ENCODE measurements at places on chromosomes 2 and 18.
A peak's percentile ranks its signal among the peaks of the same experiment; 100 is the strongest.

DNA sequence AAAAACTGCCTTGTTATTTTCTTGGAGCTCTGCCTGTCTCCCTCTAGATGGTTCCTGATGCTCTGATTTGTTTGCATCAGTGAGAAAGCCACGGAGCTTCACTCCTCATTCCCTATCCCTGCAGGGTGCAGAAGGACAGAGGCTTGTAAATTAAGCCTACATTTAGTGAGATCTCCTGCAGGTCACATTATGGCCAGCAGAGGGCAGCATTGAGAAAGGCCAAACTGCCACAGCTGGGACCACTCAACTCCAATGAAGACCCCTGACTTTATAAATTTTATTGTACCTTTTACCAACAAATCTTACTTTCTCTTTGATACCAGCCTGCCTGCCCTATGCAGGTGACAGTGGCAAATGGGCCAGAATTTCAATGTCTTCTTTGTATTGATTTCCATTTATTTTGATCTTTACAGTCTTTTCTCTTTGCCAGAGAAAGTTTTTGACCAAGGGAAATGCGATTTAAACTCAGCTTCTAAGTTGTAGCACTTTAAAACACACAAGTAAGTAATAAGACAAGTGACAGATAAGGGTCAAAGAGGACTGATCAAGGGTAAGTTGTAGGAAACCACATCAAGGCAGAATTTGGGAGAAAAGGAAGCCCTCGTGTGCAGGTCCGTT lies 1029.1 kb upstream of the KLHL29 start:
- peak; percentile 41 for DNase-seq

DNA sequence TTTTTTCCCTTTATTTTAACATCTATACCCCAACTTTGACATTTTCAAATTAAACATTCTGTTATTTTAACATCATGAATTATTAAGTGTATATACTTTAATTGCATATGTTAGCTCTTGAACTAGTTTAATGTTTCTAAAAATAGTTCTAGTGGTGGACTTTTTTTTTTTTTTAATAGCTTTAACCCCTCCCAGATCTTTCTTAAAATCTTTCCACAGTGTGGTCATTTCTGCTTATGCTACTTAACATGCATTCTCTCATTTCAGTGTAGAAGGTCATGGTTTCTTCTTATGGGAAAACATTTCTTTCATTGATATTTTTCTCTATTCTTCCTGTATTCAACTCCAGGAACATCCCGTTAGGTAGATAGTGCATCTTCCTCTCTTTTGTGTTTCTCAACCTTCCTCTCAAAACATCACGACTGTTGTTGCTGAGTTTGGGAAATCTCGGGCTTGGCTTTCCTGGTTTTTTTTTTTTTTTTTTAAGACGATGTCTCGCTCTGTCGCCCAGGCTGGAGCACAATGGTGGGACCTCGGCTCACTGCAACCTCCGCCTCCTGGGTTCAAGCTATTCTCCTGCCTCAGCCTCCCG lies 849 bp upstream of the TMEM18 start:
- DNase-seq = no peak

- DNase-seq = no peak
Measured at GRCh38 chr2:19844750-19845149, 57.0 kb downstream of the TTC32 start.

GRCh38 chr2:227865291-227865690 lies 6.1 kb upstream of the DAW1 start:
- DNase-seq = no peak

GRCh38 chr2:178865999-178866398 lies 58.8 kb upstream of the TTN start:
- no peak for DNase-seq

DNA sequence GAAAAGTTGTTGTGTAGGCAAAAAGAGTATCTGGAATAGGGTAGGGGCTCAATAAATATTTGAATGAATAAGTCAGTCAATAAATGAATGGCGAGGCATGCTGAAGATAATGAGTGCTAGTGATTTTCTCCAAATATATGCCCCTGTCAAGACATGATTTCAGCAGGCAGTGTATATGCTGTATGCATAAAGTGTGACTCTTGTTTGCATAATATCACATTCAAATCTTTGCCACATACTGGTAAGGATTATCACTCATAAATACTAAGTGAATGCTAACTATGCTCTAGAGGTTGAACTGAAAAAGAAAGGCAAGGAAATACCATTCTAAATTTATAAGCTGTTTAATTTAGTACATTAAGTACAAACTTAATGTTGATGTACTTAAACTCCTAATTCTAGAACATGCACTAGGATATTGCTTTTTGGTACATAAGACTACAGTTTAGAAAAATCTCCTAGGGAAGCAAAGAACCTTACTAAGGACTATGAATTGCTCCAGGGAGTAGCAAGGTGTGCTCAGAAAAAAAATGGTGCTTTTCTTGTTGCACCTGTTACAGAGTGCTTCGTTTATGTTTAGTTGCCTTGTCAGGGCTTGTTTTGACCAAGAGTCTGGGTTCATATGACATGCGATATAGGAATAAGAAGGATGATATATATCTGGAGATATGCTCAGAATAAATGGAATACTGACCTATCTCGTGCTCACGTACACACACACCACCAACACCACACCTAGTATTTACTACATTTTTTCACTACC lies 224.0 kb upstream of the TANK start:
- DNase-seq = no peak

DNA sequence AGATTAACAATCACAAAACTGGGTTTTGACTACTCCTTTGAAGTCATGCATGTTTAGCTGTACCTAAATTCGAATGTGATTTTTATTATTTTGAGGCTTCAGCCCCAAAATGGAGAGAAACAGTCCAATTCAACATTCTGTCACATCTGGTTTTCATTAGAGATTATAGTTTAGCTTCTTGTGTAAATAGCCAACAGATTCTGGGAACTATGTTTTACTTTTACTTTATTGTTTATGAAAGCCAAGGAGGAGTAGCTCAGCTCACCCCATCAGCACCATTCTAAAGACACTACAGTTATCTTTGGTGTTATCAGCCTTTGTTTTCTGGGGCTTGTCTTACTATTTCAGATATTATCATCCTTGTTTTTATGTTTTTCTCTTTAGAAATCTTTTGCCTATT lies 465.0 kb upstream of the CWC22 start:
- DNase-seq = no peak

GRCh38 chr2:147553775-147554271 lies 291.0 kb upstream of the ACVR2A start:
- no peak for DNase-seq

- DNase-seq = no peak
Measured at GRCh38 chr2:38185012-38185491, 109.1 kb upstream of the CYP1B1 start.

DNA sequence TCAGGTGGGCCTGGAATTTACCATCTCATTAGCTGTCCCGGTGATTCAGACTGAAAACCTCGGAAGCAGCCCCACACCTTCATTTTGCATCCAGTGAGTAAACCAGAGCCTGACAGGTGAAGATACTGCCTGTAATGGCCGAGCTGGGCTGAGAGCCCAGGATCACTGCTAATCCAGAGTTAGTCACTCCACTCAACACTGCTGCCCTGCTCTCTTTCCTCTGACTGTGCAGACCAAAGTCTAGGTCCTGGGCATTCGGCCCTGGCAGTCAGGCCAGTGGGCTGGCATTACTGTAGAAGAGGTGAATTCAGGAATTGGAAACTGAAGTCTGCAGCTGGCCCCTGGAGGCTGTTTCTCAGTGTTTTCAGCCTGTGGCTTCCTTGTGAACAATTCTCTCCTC lies 44.3 kb downstream of the TMEM17 start:
- DNase-seq = no peak

DNA sequence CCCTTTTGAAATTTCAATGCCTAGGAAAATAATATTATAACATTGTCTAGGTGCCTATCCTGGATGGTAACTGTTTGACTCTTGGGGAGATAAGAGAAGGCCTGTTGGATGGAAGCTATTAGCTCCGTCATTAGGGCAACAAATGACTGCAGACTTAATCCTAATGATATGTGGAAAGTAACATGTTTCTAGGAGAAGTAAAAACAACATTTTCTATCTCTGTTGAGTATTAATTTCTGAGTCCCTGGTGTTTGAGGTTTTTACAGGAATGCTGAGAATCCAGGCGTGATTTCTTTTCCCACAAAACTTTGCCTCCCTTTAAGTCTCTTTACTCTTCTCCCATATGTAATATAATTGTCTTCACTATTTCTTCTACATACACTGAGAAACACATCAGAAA lies 159.1 kb downstream of the GALNT1 start:
- no peak for DNase-seq

- DNase-seq = no peak
Measured at GRCh38 chr2:17254421-17254820, 263.8 kb downstream of the RAD51AP2 start.

- no peak for DNase-seq
Measured at GRCh38 chr2:157760949-157761348, 115.2 kb downstream of the ACVR1 start.

- DNase-seq = no peak
Measured at GRCh38 chr2:85648619-85649018, 19.4 kb downstream of the SFTPB start.

DNA sequence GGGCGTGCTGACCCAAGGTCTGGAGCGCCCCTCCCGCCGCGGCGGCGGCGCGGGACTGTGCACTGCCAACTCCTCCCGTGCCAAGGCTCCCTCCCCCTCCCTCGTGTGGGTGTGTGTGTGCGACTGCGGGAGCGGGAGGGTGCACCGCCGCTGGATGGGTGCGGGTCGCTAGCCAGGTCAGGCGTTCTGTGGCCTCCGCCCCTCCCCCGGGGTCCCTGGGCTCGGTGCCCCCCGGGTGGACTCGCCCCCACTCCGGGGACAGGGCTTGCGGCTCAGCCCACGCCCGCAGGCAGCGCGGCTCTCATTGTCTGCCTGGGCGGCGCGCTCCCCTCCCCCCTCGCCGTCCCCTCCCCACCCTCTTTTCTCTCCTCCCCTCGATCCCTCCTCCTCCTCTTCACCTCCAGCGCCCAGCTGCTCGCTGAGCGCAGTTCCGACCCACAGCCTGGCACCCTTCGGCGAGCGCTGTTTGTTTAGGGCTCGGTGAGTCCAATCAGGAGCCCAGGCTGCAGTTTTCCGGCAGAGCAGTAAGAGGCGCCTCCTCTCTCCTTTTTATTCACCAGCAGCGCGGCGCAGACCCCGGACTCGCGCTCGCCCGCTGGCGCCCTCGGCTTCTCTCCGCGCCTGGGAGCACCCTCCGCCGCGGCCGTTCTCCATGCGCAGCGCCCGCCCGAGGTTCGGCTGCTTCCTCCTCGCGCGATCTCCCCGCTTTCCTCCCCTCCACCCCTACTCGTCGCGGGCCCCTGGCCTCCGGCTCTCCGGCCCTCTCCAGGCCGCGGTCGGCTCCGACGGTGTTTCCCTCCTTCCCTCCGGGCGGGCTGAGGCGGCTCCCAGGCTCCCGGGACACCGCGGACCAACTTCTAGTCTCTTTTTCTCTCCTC lies at the start of gene GATA6:
Gene GATA6 (plus strand): TSS at position 579 of the 878 bp plus-strand sequence. CDS start 1,556 bp downstream, outside the sequence.
- no peak for DNase-seq

GRCh38 chr2:18889565-18890332 lies 300.4 kb upstream of the NT5C1B start:
- no peak for DNase-seq

GRCh38 chr2:240340361-240340761 lies 95.1 kb upstream of the GPC1 start:
- DNase-seq = no peak

GRCh38 chr18:23595591-23595990 lies 9.3 kb upstream of the NPC1 start:
- DNase-seq = no peak

DNA sequence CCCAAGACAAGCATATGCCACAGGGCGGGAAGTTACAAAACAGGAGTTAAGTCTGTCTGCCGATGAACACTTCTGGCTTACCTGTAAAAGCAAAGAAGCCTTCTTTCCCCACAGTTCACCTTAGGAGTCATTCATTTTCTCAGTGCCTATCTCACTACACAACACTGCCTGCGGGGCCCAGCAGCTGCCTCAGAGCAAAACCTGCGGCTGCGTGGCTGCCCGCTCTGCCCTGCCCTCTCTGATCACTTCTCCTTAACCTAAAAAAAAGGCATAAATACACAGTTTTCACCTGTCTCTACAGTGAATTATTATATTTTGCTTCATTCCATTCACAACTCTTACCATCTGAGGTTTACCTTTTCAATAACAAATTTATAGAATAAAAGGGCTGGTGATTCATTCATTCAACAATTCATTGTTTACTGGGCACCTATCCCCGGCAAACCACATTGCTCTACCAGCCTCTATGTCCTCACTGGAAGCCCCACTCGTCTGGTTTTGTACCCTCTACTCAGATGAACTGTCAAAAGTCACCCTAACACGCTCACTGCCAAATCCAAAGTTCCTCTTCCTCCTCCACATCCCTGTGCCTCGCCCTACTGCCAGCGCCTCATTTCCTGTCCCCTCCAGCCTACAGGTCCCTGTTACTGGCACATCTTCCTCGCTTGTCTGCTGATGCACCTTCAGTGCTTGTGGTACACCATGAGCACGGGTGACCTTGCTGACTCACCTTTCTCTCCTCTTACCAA lies 31.4 kb downstream of the AFG3L2 start:
- DNase-seq = no peak

- no peak for DNase-seq
Measured at GRCh38 chr18:40902436-40902835, 1052.6 kb upstream of the PIK3C3 start.

- no peak for DNase-seq
Measured at GRCh38 chr2:188623995-188624643, 332.4 kb downstream of the GULP1 start.

GRCh38 chr2:221448057-221448843 lies 123.9 kb downstream of the EPHA4 start:
- DNase-seq = no peak

- no peak for DNase-seq
Measured at GRCh38 chr2:229118336-229118735, 152.8 kb downstream of the PID1 start.

DNA sequence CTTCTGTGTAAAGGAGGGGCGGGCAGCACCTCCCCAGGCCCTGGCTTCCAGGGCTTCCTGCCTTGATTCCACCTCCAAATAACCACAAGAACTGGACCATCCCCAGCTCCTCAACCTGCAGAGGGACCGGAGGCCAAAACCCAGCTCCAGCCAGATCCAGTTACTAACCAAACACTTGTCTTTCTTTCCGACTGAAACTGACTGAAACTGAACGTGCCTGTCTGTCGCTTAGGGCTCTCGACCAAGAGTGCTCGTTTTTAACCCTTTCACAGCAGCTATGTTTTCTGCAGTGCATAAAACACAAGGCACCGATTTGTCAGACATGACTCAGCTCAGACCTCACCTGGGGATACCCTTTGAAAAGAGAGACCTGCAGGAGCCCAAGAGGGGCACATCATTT lies 249.9 kb upstream of the SIX2 start:
- DNase-seq = no peak

GRCh38 chr2:205739620-205740019 lies 57.3 kb downstream of the NRP2 start:
- no peak for DNase-seq

GRCh38 chr18:55695091-55695490 lies 107.1 kb upstream of the TCF4 start:
- DNase-seq = no peak
